ENCODE measurements at places on chromosomes 6 and 20.

DNA sequence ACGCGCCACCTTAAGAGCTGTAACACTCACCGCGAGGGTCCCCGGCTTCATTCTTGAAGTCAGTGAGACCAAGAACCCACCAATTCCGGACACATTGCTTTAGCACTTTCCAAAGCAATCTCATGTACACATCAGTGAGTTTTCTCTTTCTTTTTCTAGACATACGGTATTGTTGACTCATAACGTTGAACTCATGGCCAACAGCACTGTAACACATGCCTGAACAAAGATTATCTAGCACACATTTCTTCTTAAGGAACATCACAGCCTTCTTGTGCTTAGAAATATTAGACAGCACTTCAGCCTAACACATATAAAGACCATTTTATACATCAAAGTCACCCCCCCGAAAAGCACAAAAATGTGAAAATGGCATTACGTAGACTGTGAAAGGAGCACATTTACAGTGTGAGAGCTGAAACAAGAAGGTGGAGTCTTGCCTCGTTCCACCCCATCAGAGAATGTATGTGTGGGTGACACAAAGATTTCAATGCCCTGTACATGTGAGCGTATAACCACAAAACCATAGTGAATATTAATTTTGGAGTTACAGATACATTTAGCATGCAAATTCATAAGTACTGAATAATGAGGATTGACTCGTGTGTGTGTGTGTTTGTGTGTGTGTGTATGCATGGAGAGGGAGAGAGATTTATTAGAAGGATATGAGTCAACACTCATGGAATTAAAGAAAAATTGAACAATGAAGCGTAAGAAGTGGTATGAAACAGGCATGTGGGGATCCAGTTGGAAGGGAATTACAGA, 134.1 kb downstream of the FAM83B start:
- no peak for DNase-seq

DNA sequence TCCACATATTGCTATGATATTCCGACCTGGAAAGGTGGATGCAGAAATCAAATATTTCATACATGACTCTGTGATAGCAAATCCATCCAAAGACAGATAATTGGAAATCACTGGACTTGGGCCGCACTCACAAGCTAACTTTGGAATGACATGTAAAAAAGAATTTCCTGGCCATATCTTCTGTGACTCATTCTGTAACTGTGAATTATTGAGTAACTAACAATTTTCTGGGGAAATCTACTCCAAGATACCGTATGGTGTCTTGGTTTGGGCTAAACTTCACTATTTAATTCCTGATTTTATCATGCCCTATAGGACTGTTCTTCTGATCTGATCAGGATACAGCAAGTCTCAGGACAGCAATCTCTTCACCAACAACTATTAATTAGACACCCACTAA, 92.7 kb upstream of the LY86 start:
- no peak for DNase-seq

DNA sequence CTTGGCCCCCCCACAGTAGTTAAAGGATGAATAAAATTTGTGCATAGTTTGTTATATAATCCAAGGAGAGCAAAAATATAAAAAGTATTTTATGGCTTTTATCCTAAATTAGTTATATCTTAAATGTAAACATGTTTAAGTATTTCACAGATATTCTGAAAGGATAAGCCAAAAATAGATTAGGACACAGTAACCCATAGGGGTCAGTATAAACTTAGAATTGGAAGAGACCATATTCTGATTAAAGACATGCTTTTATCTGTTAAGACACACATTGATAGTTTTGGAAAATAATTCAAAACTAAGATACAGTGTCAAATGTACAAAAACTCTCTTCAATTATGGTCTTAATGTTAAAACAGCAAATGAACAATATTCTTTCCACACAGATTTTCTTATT, 4.5 kb upstream of the SERINC1 start:
- peak; percentile 36 for DNase-seq

GRCh38 chr6:81896525-81897503, 144.3 kb upstream of the TENT5A start:
- DNase-seq, result no peak

DNA sequence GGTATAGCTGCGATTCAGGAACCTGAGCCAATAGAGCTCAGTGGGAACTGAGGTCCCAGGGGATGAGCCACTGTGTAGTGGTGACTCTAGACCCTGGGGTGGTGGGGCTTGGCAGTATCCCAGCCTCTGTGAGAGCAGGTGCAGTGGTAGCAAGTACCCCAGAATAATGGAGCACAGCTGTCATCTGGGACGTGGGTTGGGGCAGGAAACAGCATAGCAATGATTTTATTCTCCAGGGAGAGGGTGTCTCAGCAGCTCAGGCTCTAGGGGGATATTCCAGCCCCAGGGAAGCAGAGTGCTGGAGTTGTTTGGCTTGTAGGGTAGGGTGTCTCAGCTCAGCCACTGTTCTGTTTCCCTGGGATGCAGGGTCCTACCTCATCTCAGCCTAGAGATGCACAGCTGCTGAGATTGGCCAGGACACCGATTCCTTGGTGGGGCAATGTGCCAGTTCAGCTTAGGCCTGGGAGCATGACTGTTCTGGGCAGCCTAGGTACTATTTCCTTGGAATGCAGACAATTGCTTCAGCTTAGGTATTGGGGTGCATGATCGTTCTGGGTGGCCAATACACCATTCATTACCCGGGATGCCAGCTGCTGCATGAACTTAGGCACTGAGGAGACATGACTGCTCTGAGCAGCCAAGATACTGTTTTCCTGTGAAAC, 34.0 kb upstream of the NUP153 start:
- no peak for DNase-seq

GRCh38 chr6:132300323-132300949, 100.8 kb downstream of the MOXD1 start:
- DNase-seq, result peak; percentile 83

DNA sequence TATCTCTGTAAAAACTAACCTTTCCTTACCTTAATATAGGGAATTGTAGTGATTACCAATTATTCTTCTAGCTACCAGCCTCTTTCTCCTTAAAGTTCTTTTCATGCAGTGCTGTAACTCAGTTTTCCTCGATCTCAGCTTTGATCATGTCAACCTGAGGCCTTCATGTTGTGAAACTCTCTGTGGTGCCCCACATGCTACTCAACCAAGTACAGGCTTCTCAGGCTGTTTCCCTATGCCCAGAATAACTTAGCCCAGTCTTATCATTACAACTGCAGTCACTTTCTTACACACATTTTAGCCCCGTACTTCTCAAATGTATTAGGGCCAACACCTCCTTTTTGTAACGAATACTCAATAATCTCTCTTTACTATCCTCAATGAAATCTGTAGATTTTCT, 90.1 kb upstream of the SUPT3H start:
- no peak for DNase-seq

- DNase-seq, result peak; percentile 28
These were observed 39.9 kb downstream of the PREX1 start for GRCh38 chr20:48787861-48788375.

DNA sequence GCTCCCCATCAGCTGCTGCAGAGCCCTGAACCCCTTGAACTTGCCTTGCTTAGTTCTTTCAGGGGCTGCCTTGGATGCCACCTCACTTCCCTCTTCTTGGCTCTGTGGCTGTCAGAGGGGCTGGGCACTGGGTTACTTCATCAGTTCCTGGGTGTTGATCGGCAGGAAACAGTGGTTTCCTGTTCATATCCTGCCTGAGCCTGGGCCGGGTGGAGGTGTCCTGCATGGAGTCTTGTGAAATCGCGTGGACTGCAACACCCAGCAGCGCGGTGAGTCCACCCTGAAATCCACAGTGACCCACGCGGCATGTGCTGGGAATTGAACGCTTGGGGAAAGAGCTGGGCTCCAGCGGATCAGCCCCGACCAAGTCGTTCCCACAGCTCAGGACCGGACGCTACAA, 97.5 kb downstream of the CDH26 start:
- no peak for DNase-seq

GRCh38 chr6:30213667-30213956, 406 bp upstream of the TRIM26 start:
- no peak for DNase-seq

GRCh38 chr6:56802584-56802983, 152.3 kb upstream of the BEND6 start:
- peak; percentile 65 for DNase-seq

GRCh38 chr6:40717411-40718057, 130.4 kb upstream of the LRFN2 start:
- DNase-seq, result no peak

DNA sequence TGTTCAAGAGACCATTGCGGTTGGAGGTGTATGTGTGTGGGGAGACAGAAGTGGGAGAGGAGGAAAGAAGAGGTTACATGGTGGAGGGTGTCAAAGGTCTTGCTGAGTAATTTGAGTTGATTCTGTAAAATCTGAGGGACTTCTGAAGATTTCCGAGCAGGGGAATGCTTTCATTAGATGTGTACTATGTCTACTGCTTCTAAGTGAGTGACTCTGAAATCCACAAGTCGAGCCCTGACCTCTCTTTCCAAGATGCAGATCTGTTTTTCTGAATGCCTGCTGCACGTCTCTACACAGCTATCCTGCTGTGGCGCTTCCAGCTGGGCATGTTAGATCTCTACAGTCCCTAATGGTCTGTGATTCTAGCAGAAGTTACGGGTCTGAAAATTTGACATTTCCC, 209.8 kb downstream of the ATXN1 start:
- DNase-seq, result no peak

GRCh38 chr20:59752101-59752586, 147.8 kb downstream of the PHACTR3 start:
- no peak for DNase-seq

- no peak for DNase-seq
These were observed 202.3 kb downstream of the GMPR start for GRCh38 chr6:16440636-16441212.

GRCh38 chr6:121823437-121823851, 388.0 kb downstream of the GJA1 start:
- peak; percentile 65 for DNase-seq

GRCh38 chr6:113843500-113844073, 13.6 kb upstream of the MARCKS start:
- DNase-seq, result no peak

- no peak for DNase-seq
These were observed 88.9 kb downstream of the HIVEP2 start for GRCh38 chr6:142855893-142856623.

- DNase-seq, result peak; percentile 30
These were observed 75.7 kb upstream of the BHLHE23 start for GRCh38 chr20:63082308-63082938.

DNA sequence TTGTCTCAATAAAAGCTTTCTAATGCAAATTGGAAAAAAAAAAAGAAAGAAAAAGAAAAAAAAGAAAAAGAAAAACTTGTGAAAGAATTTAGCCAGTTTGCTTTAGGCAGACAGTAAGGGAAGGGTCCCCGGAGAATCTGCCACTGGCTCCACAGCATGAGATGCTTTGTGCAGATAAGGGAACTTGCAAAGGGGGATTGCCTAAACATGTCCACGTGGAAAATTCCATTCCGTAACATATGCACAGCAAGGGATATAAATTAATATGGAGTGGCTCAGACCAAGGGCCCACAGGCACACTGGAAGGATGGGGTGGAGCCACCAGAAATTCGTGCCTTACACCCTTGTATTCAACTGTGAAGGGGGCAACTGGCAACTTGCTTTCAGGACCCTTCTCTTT, 45.4 kb downstream of the MKKS start:
- DNase-seq, result no peak

DNA sequence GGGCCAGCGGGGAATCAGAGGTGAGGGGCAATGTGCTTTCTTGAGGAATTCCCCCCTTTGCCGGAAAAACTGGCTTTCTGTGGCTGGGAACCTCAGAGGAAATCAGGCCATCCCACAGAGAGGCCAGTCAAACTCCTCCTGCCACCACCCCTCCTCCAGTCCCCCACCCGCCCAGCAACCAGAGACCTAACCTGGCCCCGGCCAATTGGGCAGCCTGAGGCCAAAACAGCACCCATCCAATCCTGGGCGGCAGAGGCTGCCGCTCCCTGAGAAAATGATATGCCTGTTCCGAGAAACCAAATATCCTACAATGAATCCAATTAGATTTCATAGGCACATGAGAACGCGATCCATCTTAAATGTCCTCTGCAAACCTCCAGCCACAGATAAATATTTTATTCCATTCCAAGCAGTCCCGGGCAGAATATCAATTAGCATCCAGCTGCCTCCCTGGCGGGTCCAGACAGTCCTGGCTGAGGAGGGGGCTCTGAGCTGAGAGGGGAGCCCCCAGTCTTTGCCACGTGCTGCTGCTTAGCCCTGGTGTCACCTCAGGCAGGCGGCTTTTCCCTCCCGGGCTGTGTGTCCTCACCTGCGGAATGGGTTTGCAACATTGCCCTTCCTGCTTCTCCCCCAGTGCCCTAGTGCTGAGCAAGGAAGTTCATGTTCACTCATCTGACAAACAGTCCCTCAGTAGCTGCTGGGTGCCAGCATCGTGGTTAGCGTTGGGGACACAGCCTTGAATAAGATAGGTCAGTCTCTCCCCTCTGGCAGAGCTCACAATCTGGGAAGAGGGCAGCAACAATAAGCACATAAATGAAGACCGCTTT, 95.0 kb downstream of the DLGAP4 start:
- no peak for DNase-seq

- no peak for DNase-seq
These were observed 146.9 kb downstream of the TBC1D7 start for GRCh38 chr6:13181393-13181792.

DNA sequence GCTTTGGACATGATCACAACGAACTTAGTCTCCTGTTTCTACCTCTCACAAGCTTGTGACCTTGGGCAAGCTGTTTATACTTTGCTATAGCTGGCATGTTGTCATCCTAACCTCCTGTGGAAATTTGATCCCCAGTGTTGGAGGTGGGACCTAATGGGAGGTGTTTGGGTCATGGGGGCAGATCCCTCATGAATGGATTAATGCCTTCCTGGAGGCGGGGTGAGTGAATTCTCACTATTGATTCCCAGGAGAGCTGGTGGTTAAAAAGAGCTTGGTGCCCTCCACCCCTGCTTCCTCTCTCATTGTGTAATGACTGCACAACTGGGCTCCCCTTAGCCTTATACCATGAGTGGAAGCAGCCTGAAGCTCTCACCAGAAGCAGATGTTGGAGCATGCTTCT, 228.9 kb downstream of the HIVEP2 start:
- DNase-seq, result no peak

- DNase-seq, result no peak
These were observed 19.2 kb downstream of the ITPR3 start for GRCh38 chr6:33640361-33640760.
